ENCODE measurements at places on chromosomes 1 and 21.
A peak's percentile ranks its signal among the peaks of the same experiment; 100 is the strongest.

DNA sequence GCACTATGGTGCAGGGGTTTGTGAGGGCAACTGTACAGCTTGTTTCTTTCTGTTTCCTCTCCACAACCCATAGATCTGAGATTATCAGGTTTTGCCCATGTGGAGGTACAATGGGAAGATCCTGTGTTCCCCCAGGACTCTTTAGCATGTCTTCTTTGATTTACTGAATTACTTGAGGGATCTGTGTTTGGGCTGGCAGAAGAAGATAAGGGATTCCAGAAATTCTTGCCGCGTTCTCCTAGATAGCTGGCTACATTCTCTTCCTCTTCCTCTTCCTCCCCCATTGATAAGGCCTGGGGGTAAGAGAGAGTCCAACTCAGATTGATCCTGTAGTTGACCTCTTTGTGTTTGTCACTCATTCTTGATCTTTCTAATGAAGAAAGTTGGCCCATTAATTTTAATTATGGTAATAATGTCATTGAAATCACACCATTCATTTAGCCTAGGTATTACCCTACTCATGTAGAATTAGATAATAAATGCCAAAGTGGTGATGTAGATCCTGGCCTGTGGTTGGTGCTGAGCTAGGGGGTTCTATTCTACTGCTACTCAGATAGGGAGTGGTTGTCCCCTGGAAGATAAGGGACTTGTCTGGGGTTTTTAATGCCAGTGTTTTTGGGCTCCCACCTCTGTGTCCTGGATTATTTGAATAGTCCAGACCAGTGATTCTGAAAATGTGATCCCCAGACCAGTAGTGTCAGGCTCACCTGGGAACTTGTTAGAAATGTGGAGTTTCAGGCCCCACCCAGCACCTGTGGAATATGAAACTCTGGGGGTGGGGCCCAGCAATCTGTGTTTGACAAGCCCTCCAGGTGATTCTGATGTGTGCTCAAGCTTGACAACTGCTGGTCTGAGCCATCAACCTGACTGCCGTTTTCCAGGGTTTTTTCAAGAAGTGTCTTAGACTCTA is 122.2 kb downstream of the NOS1AP start:
- DNase-seq: no peak

DNA sequence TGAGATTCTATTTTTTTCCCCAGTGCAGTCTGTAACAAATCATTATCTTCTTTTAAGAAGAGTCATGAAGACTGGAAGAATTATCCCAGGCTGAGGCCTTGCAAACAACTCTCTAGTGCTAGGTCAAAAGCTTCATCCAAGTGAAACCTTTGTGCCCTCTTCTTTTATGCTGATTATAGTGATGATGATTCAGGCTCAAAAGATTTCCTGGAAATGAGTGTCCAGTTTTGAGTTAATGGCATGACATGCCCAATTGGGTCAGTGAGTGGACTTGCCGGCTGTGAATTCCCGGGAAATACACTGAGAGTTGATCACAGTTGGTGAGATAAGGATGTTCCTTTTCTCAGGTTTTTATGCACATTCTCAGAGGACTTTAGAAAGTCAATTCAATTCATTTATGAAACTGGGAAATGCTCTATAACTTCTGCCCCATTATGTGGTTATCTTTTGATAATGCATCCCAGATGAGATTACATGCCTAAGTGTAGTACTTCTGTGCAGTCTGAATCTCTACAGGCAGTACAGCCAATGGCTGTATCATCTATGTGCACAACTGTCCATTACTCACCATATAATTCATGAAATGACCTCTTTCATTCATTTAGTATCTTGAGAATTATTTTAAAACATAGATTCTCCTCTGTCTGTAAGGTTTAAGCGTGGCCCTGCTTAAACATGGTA is 66.2 kb downstream of the S1PR1 start:
- peak; percentile 84 for DNase-seq

- DNase-seq: no peak
These were observed 61.3 kb upstream of the SDC3 start for GRCh38 chr1:30969903-30970302.

DNA sequence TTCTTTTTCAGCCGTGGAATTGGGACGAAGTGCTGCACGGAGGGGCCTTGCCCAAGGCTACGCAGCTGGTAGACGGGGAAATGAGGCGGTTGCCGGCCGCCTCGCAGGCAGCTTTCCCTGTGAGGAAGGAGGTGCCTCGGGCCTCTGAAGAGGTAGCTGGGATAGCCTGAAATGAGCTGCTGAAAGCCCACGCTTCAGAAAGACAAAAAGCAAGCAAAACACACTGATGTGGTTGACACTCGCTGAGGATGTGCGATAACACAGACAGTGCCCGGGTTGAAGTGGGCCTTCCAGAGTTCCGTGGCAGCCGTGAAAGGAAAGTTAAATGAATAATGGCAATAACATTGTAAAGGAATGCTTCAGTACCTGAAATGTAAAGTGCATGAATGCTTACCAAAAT is 47.2 kb downstream of the S1PR1 start:
- DNase-seq: no peak

DNA sequence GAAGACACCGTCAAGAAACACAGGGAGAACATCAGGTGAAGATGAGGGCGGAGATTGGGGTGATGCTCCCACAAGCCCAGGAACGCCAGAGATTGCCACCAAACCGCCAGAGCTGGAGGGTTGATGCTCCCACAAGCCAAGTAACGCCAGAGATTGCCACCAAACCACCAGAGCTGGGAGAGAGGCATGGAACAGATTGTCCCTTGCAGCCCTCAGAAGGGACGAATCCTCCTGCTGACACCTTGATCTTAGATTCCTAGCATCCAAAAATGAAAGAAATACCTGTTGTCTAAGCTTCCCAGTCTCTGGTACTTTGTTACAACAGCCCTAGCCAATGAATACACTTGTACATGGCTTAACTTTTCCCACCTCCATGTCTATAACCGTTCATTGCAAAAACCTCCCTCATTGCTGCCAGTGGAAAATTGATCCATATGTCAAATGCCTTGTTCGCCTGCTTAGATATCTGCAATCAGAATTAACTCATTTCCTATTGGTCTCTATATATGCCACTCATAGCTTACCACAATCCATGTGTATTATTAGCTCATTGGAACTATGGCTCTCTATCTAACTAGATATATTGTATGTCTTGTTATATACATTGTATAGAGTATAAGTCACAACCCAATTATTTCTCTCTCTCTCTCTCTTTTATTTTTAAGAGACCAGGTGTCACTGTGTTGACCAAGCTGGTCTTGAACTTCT is 127.4 kb downstream of the ADSS2 start:
- DNase-seq: peak; percentile 10

DNA sequence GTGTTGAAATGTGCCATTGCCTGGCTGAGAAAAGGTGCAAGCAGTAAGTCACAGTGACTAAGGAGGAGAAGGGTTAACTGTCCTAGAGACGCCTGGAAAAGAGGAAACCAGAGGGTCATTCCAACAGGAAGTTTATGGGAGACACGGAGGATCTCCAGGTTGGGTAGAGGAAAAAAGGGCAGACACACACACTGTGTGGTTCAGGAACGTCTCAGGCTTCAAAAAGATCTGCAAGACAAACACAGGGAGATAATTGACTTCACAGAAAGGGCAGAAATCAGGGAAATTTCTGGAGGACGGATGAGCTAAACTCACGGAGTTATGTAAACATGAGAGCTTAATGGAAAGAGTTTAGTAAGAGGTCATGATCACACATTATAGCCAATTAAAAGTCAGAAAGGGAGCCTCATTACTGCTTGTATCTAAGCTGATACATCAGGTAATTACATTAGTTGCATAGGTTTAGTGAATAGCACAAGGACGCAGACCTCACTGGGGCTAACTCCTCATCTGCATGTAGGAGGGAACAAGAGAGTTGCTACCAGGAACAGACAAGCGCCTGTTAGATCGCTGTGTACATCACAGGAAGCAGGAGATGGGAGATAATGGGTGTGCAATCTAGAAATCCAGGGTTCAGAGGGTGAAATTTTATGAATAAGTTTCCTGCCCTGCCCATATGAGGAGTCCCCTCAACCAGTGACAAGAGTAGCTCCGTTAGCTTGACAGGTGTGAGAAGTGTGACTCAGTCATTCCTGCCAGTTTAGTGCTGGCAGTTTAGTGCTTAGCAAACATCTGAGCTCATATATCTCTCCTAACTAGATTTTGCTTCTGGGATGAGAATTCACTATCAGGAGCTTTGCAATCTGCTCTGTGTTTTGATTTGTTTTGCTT is 96.6 kb upstream of the TNR start:
- DNase-seq: peak; percentile 44

- peak; percentile 61 for DNase-seq
These were observed 40.0 kb upstream of the MAGOH start for GRCh38 chr1:53278298-53278725.

GRCh38 chr1:162687870-162688269 is 55.6 kb downstream of the DDR2 start:
- DNase-seq: no peak

GRCh38 chr1:243801378-243801777 is 48.7 kb downstream of the AKT3 start:
- no peak for DNase-seq

- DNase-seq: peak; percentile 49
These were observed at the start of gene KMO for GRCh38 chr1:241532162-241532531. Gene KMO (plus strand): TSS chr1:241532378. CDS start chr1:241532445, 67 bp downstream.

DNA sequence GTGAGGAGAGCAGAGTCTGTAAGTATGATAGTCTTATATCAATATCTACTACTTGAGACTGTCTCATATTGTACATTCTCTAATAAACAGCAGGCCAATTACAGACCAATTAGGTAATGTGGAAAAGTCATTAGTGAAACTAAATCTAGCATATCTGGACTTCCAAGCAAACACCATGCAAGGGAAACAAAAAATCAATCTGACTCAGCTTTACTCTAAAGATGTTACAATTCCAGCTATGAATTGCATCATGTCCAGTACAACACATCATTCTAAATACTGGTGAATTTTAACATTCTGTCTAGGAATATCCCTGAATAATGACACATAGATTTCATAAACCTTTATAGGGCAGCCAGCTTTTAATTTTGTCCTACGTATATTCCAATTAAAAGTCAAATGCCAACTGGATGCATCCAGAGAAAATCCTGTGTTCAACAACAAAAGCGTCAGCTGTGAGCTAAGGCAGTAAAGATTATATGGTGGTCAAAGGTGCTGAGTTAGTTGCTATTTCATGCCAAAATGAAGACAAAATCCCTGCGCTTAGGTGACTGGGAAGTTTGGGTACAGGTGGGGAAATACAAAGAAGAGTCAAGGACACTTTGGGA is 159.3 kb downstream of the TTLL7 start:
- peak; percentile 6 for DNase-seq

DNA sequence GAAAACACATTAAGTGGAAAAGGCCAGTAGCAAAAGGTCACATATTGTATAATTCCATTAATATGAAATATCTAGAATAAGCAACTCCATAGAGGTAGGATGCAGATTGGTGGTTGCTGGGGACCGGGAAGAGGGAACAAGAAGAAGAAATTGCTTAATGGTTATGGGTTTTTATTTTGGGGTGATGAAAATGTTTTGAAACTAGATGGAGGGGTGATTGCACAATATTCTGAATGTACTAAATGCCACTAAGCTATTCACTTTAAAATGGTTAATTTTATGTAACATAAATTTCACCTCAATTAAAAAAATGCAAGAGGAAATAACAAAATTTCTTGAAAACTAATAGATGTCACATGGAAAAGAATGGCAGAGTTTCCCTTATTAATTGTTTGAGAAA is 6.7 kb downstream of the KIAA0040 start:
- no peak for DNase-seq

DNA sequence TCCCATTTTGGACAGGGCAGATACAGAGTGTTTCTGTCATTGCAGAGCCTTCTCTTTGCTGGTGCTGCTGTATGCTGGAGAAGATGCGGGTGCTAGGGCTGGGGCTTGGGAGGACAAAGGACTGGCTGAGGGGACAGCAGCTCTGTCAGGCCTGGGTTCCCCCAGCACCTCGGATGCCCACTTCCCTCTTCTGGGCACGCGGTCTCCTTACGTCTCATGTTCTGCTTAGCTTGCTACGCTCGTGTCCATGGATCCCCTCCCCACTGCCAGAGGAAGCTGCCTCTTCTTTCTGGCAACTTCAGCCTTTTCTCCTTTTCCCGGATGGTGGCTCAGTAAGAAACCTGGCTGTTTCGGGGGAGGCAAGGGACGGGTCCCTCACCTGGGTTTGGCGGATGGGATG is 75.7 kb downstream of the ARHGEF10L start:
- DNase-seq: no peak

DNA sequence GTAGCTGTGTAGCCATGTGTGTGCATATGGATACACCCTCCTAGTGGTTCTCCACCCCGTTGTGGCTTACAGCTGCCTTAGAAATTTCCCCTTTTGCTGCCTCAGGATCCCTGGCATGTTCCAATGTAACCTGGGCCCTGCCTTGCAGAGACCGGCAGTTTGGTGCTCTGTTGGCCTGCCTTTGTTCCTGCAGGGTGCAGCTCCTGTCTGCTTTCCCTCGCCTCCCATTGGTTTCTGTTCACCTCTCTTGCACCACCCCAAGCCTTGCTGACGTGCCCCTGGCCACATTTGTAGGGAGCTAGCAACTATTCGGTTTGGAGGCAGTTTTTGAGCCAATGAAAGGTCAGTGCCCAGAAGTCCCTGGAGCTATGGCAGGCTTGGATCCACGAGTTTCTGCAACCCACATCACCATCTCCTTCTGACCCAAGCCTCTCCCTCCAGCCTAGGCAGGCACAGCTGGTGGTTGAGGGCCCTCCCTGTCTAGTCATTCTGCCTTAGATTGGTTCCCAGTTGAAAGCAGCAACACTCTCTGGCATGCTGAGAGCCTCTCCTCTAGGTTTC is 54.9 kb downstream of the MAB21L3 start:
- DNase-seq: no peak

GRCh38 chr1:183864611-183865010 is 59.7 kb downstream of the RGL1 start:
- no peak for DNase-seq

DNA sequence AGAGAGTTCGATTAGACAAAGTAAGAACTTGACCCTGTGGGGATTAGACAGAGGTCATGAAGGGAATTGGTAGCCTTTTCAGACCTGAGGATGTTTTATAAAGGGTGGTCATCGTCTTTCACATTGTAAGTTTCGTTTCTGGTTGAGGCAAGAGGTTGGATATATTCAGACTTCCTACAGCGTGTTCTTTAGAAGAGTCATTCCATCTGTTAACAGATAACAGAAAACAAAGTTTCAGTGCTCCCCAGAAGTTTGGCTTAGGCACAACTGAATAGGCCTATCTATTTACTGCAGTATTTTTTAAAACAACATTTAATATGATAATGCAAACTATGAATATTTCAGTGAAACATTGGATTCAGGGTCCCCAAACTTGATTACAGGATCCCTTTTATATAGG is 17.1 kb upstream of the IVNS1ABP start:
- DNase-seq: no peak
